Ascending aorta (tissue), 2 donors: ENCODE measurements at places on chromosomes 11 and 22. TPM values are rescaled to one million over a fixed set of nuclear protein-coding genes. Genes with fewer than 3 reads are reported as not detected.

DNA sequence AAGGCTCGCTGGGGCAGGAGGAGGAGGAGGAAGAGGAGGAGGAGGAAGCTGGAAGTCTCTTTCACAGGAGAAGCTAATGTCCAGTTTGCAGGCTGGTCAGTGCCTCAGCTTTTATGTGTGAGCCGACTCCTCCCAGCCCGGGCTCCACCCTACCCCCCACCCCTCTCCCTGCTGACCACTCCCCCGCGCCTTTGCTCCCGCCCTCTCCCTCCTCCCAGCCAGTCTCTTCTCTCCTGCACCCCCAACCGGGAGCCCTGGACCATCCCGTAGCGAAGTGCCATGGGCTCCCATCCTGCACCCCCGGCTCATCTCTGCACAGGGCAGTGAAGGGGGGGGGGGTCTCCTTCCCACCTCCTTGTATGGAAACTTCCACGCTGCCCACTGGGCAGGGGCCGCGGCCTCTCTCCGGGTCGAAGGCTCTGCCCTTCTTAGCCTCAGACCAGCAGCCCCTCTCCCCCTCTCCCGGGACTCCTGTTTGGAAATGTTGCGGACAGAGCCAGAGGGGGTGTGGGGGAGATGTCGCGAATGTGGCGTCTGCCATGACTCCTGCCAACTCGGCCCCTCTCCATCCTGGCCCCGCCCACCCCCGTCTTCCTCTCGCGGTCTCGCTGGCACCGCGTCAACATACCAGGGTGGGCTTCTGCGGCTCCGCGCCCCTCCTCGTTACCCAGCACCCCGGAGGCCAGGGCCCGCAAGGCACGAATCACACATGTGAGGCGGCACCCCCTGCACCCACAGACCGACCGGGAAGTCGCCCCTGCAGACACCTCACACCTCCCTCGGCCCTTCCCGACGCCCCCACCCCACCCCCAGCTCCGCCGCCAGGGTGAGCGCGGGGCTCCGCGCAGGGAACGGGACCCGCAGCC, 1.8 kb downstream of the IGF2 start:
- no peaks in the 10 kb centered on the region for H3K36me3 ChIP-seq
- peak overlapping the region; percentile 51 for H3K4me3 ChIP-seq
- no peak for DNase-seq
- peaks cover 33% of the 10 kb centered on the region for H3K27me3 ChIP-seq

The RAB3IL1 gene
- 23.2 TPM for total RNA-seq

The OR2AG1 gene
- not detected for total RNA-seq

The IMMP1L gene
- total RNA-seq: not detected

GRCh38 chr22:44540756-44541670, 43.0 kb upstream of the RTL6 start:
- H3K4me3 ChIP-seq: no peak overlapping the region
- no peaks in the 10 kb centered on the region for H3K36me3 ChIP-seq
- no peaks in the 10 kb centered on the region for H3K27me3 ChIP-seq
- no peak for DNase-seq

GRCh38 chr11:6526411-6527135, 29.5 kb downstream of the DNHD1 start:
- no peak for DNase-seq
- no peaks in the 10 kb centered on the region for H3K4me1 ChIP-seq
- H3K27ac ChIP-seq: no peak overlapping the region
- no peak overlapping the region for H3K4me3 ChIP-seq
- peaks cover 4% of the 10 kb centered on the region for H3K36me3 ChIP-seq

The FOLR2 gene
- 34.5 TPM for total RNA-seq

GRCh38 chr11:94823102-94823732, 55.1 kb downstream of the AMOTL1 start:
- H3K4me1 ChIP-seq: no peaks in the 10 kb centered on the region
- no peak for DNase-seq
- H3K36me3 ChIP-seq: peaks cover 69% of the 10 kb centered on the region
- no peak overlapping the region for H3K27ac ChIP-seq
- H3K4me3 ChIP-seq: no peak overlapping the region

The MS4A1 gene
- total RNA-seq: not detected

GRCh38 chr11:115257678-115258077, 246.5 kb downstream of the CADM1 start:
- H3K4me1 ChIP-seq: no peaks in the 10 kb centered on the region
- no peaks in the 10 kb centered on the region for H3K27me3 ChIP-seq
- no peaks in the 10 kb centered on the region for H3K36me3 ChIP-seq
- no peak for DNase-seq

GRCh38 chr11:77320351-77320750, 18.9 kb upstream of the GDPD4 start:
- no peaks in the 10 kb centered on the region for H3K27me3 ChIP-seq
- no peaks in the 10 kb centered on the region for H3K4me1 ChIP-seq
- H3K4me3 ChIP-seq: no peak overlapping the region

DNA sequence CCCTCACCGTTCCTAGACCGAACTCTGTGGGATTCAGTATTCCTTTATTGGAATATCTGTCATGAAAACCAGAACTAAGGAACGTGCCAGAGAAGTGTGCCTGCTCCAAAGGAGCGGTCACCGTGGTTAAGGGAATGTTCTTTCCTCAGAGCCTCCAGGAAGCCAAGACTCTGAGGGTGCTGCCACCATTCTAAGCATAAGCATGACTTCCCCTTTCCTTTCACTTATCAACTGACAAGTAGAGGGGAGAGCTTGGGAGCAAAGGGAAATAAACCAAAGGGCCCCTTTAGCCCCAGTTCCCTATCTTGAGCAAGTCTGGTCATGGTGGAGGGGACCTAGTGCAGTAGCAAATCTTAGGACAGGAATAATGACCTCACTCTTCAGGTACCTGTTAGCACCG, 26.8 kb downstream of the CTR9 start:
- H3K27ac ChIP-seq: peak overlapping the region; percentile 21
- H3K4me3 ChIP-seq: no peak overlapping the region
- H3K27me3 ChIP-seq: no peaks in the 10 kb centered on the region
- H3K4me1 ChIP-seq: no peaks in the 10 kb centered on the region

The OR2D2 gene
- total RNA-seq: not detected

The OR52H1 gene
- not detected for total RNA-seq

The CCDC87 gene
- total RNA-seq: 0.21 TPM

DNA sequence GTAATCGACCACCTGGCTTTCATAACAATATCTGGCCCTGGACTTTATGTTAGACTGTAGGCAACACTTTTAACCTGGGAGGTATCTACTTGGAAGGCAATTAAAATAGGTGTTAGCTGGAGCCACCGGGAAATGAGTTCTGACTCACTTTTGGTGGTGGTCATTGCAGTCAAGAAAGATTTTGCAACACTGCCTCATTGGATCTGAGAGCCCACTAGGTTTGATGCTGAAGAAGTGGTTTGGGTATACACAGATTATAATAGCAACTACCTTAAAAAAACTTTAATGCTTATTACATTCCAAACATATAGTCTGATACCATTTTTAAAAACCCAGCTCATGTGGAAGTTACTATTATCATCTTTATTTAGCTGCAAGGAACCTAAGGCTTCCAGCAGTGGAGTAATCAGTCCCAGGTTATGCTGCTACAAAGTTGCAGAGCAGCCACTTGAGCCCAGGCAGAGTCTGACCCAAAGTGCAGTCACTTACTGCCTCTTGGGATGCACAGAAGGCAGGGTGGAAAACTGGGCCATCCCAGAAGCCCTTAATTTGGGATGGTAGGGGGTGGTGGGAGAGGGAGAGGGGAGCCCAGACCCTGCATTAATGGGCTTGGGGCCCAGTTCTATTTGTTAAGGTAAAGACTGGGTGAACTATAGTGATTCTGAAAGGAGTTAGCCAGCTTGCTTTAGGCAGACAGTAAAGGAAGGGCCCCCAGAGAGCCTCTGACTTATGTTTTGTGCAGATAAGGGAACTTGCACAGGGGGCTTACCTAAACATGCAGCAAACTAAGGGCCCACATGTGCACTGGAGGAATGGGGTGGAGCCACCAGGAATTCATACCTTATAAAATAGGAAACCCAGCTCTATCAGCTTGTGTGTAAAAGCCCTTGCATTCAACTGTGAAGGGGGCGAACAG, 149.4 kb downstream of the SNX19 start:
- no peaks in the 10 kb centered on the region for H3K4me1 ChIP-seq
- H3K27me3 ChIP-seq: no peaks in the 10 kb centered on the region
- no peaks in the 10 kb centered on the region for H3K36me3 ChIP-seq
- H3K27ac ChIP-seq: no peak overlapping the region
- no peak overlapping the region for H3K4me3 ChIP-seq
